Stimulated activated CD8-positive, alpha-beta memory T cell treated with anti-CD3 and anti-CD28 coated beads, Interleukin-7, amount 100 ng/mL, for 4 hours (primary cell): ENCODE measurements at places on chromosomes 2 and 18.

DNA sequence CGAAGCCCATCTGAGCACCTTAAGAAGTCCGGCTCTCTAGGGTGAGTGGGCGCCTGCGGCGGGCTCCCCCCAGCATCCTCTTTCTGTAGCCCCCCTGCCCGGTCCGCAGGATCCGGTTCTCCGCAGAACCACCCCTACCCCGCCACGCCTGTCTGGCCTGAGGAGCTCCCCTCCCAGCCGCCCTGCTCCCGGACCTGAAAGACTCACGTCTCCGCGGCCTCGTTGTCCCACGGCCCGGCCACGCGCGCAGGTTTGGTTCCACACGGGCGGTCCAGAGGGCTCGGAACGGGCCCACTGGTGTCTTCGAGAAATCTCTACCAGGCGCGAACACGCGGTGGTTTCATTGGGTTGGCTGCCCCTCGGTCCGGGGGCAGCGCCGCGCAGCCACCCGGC, 237 bp downstream of the SLC39A6 start:
- no peak for DNase-seq

DNA sequence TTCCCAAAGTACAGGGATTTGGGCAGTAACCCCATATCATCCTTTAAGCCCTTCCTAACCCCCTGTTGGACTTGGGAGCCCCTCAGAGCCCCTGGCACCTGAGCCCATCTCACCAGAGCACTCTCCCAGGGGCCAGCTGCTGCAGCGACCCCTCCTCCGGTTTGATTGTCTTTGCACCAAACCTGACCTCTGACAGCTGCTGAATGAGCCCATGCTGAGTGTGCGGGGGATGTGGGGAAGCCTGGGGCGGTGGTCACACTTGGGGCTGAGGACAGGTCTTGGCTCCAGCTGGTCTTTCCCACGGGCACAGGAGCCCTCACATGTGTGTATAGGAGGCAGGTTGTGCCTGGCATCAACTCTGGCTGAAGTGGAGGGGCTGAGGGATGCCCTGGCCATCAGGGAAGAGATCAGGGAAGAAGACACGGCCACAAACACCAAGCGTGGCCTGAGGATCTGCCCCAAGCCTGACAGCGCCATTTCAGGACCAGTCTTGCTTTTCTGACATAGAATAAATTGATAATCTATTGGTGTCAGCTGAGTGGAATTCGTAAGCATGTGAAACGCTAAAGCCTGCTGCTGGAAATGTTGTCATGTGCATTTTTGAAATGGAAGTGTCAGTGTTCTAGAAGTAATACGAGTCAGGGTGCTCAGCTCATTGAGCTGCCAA, 102.4 kb downstream of the ACKR3 start:
- DNase-seq = no peak

DNA sequence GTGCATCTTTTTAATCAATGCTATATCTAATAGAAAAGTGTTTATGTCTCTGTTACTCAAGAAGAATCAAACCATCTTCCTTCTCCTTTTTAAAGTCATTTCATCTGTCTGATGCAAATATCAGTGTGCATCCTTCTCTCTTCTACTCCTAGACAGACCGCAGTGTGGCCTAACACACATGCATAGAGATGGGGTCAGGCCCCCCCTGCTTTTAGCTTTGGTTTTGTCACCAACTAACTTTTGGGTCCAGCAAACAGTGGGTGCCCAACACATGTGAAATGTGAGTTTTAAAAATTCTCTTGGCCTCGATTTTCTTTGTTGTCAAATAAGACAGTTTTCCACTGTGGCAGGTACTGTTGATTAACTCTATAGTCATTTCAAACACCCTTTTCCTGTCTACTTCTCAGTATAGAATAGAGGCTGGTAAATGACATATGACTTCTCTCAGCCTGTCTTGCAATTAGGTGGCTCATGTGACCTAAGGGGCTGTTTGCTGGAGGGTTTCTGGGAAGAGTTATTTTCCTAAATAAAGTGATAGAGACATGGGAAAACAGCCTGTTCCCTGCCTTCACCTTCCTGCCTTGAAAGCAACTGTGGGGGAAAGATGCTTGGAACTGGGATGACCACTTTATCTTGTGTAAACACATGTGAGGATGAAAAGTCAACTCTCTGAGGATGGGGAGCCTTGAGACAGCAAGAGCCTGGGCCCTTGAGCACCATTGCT, 65.7 kb upstream of the DARS1 start:
- DNase-seq = no peak

DNA sequence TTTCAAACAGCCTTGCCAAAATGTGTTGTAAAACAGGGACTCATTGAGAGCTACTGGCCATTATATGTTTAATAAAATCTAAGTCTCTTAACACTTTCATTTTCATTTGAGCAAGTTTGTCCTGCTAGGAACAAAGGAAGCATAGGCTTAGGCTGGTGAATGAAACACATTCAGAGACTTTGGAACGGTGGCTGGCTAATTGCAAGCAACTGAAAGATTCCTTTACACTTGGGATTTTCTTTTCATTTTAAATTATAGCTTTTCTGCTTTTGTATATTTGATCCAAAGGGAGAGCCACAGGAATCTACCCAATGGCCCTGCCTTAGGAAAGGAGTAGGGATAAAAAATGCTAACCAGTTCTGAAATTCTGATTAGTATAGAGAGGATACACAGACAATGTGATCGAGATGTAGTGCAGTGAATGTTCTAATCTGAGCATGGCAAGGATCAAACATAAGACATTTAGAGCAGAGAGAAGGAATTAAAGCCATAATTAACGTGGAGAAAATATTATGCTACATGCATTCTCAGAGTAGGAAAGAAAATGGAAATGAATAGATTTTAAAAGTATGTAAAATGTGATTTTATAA, 911.4 kb upstream of the SLC39A10 start:
- DNase-seq = no peak

DNA sequence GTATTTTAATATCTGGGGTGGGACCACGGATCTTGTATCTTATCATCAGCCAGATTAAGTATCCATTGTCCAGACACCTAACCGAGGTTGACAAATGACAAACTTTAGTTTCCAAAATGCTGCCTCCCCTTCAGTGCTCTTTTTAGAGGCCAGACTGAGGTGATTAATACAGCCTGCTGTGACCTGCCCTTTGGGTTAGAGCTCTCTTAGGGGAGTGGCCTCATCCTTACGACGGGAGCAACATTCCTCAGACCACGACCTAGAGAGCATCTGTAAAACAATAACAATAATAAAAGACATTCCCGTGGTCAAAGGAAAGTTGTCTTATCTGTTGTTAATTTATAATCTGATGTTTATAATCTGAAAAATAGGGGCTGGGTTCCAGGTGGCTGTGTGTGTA, 405.3 kb downstream of the LPIN1 start:
- no peak for DNase-seq

DNA sequence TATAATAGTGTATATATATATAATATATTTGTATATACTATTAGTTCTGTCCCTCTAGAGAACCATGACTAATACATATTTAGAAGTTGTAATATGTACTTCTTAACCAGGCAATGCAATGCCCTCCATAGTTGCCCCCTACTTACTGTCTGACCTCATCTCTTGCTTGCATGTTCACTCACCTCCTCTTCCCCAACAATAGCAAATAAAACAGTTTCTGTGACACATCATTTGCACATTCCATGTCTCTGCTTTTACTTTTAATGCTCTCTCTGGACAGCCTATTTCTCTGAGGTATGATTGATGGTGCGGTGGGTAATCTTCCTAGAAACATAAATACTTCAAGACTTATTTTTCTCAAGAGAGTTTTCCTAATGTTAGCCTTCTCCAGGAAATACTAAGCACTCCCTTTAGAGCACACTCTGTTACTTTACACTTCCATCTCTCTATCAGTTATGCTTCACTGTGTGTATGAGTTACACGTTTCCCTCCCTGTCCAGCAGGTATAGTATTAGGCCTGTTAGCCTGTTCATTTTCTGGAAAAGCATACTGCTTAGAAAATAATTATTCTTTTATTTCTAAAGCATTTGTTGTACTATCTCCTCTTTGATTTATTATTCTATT, 295.6 kb upstream of the LRATD1 start:
- DNase-seq = no peak

- no peak for DNase-seq
Measured at GRCh38 chr2:144127693-144128092, 392.2 kb downstream of the ZEB2 start.

DNA sequence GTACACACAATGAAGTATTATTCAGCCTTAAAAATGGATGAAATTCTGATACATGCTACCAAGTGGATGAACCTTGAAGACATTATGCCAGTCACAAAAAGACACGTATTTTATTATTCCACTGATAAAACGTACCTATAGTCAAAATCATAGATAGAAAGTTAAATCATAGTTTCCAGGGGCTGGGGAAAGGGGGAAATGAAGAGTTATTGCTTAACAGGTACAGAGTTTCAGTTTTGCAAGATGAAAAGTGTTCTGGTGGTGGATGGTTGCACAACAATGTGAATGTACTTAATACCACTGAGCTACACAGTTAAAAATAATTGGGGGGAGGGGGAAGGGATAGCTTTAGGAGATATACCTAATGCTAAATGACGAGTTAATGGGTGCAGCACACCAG, 279.0 kb upstream of the STON1 start:
- no peak for DNase-seq

- no peak for DNase-seq
Measured at GRCh38 chr2:54336136-54336976, 80.3 kb upstream of the TSPYL6 start.

DNA sequence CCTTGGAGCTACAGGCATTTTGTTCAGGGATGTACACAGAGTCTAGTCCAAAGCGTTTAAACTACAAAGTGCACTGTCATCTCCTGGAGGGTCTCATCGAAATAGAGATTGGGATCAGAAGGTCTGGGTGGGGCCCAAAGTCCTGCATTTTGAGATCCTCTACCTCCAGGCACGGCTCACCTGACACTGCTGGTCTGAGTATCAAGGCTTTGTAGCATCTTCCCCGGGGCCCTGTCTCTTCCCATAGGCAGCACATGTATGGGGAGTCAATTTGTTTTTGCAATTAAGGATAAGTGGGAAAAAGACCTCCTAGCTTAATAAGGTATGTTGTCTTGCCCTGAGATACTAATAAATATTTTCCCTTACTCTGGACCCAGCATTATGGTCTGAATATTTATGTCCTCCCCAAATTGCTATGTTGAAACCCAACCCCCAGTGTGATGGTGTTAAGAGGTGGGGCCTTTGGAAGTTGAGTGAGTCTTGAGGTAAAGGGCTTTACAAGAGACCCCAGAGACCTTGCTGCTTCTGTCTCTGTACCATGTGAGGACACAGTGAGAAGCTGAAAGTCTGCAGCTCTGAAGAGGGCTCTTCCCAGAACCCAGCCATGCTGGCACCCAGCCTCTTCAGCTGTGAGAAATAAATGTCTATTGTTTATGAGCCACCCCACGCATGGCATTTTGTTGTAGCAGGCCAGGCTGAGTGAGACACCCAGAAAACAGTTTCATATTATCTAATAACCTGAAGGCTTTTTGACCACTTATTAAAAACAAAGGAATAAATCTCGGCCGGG, 258.7 kb upstream of the HS6ST1 start:
- DNase-seq = no peak

DNA sequence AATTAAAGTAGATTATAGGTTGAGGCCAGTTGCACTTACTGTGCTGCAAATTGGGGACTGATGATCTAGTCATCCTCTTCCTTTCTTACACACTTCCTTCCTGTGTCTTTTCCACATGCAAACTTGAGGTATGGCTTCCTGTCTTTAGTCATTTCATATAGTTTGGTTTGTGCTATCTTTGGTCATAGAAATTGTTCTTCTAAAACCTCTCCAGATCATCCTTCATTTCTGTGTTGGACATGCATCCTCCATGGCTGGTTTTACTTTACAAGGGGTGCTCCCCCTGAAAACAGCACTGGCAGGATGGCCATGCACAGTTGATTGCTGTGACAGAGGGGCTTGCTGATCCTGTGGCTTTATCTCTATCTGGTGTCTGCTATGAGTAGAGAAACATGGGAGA, 36.5 kb downstream of the MGAT5 start:
- no peak for DNase-seq

- DNase-seq = no peak
Measured at GRCh38 chr18:42564761-42565160, 550.7 kb downstream of the RIT2 start.

- no peak for DNase-seq
Measured at GRCh38 chr18:13374096-13374467, 155.5 kb downstream of the LDLRAD4 start.

DNA sequence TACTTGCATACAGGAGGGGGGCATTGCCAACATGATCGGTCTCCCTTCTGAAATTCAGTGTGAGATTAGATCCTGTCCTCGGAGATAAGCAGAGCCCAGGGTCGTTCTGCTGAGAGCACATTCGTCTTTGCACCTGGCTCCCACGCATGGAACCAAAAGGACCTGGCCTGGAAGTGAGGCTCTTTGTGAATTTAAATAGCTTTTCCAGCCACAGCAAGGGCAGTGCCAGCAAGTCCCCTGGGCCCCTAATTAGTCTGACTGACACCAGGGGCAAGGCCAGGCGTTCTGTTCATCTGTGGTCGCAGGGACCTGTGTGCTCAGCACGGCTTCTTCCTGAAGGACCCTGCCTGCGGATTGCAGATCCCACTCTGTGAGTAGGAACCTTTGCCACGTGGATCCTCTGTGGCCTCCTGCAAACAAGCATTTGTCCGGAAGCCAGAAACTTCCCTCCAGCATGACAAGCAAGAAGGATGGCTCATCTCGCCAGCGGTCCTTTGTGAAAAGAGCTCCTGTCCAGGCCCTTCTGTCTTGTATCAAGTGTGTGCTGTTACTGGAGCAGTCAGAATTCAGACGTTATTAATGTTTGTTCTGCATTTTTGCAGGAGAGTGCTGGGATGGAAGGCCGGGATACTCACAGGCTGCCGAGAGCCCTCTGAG, 128.7 kb downstream of the TPO start:
- no peak for DNase-seq

GRCh38 chr2:158808426-158808825, 13.3 kb downstream of the DAPL1 start:
- no peak for DNase-seq

DNA sequence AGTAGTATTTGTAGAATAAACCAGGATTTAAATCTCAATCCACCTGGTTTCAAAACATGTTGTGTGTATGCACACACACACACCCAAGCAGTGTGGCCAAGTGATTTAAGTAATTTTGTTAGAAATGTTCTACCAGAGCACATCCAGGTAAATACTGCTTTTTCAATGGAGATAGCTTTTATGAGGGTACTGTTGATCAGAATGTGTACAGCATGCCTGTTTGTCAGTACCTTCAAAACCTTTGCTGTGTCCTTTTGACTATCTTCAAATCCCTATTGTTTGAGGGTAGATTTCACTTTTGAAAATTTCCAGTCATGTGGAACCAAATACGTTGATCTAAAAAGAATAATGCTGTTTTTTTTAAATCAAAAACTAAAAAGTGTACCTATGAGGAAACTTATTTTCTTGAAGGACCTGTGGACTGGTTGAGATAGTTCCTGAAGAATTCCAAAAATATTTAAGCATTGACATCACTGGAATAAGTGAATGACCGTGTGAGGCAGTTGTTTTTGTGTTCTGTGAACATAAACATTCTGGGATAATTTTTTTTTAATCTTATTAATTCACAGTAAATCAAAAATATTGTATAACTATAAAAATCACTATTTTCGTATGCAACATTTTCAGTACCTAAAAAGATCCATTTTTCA, 70.9 kb downstream of the PTRHD1 start:
- no peak for DNase-seq

- DNase-seq = no peak
Measured at GRCh38 chr2:112989611-112990010, 11.8 kb downstream of the IL36G start.
